ENCODE measurements at places on chromosomes 6 and 20.

DNA sequence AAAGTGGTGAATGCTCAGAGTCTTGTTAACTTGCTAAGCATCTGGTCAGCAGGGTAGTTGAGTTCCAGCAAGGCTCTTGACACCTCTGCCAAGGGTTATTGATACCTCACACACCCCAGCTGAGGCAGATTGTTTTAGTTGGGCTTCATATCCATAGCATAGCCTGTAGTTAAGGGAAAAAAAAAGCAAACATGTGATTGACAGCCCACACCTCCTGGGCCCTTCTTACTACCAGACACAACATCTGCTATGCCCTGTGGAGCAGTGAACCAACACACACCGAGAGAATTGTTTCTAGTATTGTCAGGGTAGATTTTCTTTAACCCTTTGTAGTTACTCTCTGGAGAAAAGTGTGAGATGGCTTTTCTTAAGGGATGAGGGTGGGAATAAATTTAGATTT is 697.0 kb upstream of the POU3F2 start:
- no peak for DNase-seq

DNA sequence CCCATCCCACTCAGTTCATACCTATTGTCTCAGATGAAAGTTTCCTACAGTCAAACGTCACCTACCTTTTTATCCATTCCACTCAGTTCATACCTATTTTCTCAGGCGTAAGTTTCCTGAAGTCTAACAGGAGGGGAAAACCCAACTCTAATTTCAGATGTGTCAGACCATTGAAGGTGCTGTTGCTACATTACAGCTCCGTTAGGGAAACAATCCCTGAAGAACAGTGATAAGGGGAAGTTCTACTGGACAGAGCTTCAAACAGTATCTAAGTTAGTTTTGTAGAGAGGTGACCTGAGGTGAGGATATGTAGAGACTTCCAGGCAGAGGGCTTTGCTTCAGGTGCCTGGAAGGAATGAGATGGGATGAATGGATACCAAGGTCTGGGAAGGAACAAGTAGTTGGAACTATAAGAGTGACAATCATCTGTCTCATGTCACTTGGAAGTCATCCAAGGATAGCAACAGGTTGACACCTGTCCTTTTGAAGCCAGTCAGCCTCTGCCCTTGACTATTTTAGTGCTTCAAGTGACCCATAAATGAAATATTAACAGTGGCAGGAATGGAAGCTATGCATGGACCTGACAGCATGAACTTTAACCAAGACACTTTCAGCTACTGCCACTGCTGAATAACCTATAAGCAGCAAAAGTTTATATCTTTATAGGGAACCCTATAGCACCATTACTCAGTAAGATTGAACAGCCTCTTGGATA is 191.6 kb upstream of the MOCS1 start:
- DNase-seq, result no peak

DNA sequence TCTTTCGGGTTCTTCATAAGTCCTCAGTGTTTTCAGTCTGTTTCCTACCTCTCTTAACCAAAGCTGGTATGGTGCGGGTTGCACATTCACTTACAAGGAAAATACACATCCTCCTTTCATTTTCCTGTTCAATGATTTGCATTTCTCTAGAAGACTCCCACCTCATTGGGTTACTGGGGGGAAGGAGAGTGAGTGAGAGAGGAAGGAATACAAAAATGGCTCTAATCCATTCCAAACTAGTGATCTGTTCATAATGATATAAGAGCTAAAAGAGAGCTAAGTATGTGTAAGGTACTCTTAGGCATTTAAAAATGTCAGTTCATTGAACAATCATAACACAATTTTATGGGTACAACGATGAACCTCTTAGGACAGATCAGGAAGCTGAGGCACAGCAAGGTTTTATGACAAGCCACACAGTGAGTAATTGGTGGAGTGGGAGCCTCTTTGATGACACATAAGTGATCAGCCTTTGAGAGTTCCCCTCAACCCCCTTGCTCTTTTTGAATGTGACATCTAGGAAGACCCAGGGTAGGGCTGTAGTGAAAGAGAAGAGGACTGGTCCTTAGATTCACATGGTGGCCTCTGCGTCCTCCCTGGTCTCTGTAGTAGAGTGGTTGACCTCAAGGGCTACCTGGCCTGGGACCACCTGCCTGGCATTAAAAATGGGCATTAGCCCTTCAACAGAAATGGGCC is 328.4 kb upstream of the SOX4 start:
- DNase-seq, result no peak

DNA sequence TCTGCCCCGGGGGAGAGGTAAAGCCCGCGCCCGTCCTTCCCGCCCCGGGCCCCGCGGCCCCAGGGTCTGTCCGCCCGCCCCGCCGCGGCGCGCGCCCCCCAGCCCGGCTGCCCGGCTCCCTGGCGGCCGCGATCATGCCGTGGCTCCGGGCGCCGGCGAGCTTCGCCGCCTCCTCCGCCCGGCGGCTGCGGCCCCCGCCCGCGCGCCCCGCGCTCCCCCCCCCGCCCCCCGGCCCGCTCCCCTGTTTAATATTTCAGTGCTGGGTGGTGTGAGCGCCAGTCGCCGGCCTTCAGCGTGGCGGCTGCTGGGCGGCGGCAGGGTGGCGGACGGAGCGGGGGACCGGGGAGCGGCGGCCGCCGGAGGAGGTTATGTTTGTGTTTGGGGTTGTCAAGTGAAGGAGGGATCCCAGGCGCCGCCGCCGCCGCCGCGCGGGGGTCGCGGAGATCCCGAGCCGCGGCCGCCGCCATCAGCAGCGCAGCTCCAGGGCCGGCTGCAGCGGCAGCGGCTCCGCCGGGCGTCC is at the start of gene HIVEP1:
Gene HIVEP1 (plus strand): TSS at position 275 of the 520 bp plus-strand sequence. CDS start 3,317 bp downstream, outside the sequence.
- DNase-seq, result no peak

GRCh38 chr20:51596668-51597388 is 54.3 kb upstream of the NFATC2 start:
- no peak for DNase-seq

DNA sequence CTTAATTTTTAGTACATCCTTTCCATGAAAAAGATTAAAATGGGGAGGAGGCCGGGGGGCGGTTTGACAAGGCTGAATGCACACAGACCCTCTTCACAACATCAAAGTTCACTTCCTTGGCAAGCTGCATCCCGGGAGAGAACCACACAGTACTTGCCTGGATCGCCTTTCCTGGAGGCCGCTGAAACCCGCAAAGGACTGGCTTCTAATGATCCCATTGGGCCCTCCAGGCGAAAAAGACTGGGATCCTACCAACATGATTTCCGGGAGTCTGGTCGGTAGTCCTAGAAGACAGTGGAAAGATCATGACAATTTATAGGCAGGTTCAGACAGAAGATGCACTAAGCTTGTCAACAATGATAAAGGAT is 60.2 kb downstream of the RIPOR2 start:
- DNase-seq, result no peak

- DNase-seq, result no peak
Observed at GRCh38 chr6:89797317-89797716, 22.3 kb downstream of the MDN1 start.

- no peak for DNase-seq
Observed at GRCh38 chr6:81996414-81996813, 243.9 kb upstream of the TENT5A start.

DNA sequence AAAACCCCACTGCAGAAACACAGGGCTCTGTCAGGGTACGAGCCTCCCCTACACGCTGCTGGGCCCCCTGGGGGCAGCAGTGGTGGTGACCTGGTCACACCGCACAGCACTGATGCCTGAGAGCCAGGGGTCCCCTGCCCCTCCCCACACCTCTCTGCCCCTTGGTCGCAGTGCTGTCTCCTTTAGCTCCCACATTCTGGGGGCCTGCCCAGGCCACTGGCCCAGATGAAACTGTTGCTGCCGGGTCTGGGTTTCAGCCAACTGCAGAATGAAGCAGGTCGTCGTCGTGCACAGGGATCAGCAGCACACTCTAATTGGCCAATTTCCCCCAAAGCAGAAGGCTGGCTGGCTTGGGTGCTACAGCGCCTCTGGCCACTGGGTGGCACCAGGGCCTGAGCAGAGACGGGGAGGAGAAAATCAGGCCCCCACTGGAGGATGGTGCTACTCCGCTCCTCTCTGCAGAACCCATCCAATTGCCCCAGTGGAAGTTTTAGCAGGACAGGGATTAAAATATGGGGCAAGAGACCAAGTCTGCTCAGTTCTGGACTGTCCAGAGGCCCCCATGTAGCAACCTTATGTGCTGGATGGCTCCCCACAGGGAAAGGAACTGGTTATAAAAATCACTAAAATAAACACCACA is 26.1 kb downstream of the DIDO1 start:
- DNase-seq, result peak; percentile 70

- no peak for DNase-seq
Observed at GRCh38 chr6:2558861-2559801, 191.6 kb downstream of the MYLK4 start.

GRCh38 chr6:19551611-19552010 is 285.6 kb upstream of the ID4 start:
- DNase-seq, result no peak

DNA sequence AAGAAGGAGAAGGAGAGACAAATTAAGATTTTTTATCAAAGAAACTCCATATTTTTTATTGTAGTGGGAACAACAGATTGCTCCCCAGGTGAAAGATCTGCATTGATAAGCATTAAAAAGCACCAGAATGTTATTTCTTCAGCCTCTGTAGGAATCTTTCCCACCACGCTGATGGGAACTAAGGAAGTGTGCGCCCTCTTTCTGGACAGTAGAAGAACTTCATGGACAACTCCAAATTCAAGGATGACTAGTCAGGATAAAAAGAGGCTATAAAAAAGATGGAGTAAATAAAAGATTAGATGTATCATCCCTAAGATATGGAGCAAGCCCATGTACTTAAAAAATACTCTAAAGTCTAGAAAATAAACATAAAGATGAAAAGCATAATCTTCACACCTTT is 45.8 kb upstream of the PAK5 start:
- DNase-seq, result no peak

- DNase-seq, result no peak
Observed at GRCh38 chr6:110980648-110981047, 1.2 kb upstream of the RPF2 start.

DNA sequence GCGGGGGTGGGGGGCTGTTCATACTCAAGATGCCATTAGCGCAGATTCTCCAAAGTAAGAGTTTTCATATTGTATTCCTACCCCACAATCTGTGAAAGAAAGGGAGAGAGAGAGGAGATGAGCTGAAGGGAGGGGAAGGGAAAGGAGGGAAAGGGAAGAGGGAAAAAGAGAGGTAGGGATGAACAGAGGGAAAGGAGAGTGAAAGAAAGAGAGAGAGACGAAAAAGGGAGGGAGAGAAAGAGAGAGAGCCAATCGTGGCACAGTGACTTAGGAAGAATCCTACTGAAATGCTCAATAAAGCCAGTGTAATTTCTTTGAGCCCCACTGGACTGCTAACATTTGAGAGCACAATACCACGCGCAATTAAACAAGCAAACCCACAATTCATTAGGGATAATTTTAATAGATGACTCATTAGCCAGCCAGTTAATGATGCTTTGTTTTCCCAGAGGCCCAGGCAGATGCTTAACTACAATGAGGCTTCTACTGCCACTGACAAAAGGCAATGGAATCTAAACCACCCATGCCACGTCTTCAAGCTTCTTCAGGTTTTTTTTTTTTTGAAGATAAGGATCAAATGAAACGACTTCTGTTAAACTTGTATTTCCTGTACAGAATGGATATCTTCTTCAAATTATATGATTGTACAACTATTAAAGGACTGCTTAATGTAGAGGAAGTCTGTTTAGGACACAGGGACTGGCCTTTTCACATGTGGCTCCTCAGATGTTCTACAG is 306.8 kb downstream of the FOXC1 start:
- DNase-seq, result no peak

- no peak for DNase-seq
Observed at GRCh38 chr6:49633541-49633940, 3.1 kb downstream of the RHAG start.

DNA sequence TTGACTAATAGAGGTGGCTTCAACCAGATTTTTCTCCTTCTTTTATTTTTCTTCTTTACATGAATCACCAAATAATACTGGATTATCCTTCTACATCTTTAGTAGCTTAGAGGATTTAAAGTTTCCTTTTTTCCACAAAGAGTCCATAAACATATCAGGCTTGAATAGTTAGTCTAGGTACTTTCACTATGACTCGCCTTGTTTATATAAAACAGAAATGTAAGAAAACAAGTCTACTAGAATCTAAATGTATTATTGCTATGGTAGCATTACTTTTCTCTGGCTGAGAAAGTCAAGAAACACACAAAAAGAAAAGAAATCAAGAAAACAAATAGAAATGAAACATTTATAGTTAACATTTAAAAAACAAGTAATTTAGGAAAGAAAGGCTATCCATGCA is 215.2 kb downstream of the PTPRK start:
- DNase-seq, result no peak

DNA sequence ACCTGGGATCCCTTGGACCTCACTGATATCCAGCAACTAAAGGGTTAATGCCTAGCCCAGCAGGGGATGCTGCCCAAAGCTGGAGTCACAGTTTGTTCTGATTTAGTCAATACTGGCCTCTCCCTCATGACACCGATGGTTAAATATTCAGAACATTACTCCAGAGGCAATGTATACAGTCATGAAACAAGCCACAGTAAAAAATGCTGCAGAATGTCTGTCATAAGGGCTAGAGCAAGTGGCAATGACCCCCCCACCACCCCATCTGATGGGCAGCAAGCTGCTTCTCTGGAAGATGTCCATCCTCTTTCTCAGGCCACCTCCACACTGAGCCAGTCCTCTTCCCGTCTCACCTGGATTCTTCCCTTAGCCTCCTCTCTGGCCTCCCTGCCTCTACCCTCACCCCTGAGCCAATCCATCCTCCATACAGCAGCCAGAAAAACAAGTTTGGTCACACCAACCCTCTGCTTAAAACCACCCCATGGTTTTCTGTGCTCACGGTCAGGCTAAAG is 99.0 kb upstream of the KCNG1 start:
- DNase-seq, result no peak

- DNase-seq, result no peak
Observed at GRCh38 chr6:148250975-148251685, 91.5 kb upstream of the SASH1 start.

DNA sequence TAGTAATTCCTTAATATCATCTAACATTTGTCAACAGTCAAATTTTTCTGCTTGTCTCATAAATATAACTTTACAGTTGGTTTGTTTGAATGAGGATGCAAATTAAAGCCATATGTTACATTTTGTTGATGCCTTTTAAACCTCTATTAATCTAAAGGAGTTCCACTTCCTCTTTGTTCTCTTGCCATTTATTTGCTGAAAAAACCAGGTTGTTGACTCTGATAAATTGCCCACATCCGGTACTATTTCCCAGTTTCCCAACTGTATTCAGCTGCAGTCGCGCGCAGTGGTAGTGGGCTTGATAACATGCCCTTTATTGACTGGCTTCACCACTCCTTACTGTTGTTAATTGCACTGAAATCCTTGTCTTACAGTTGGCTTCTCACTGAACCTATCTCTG is 32.8 kb upstream of the SIRPB2 start:
- no peak for DNase-seq

Measured in SHP77 treated with DMSO at 0.1 percent for 48 hours (cell line).